ENCODE measurements at places on chromosomes 6 and 20.

GRCh38 chr20:51574248-51575033 is 31.9 kb upstream of the NFATC2 start:
- no peak overlapping the region for H3K4me3 ChIP-seq
- no peaks in the 10 kb centered on the region for H3K4me1 ChIP-seq
- DNase-seq = no peak
- H3K27me3 ChIP-seq = peaks cover 36% of the 10 kb centered on the region
- peaks cover 7% of the 10 kb centered on the region for H3K36me3 ChIP-seq

DNA sequence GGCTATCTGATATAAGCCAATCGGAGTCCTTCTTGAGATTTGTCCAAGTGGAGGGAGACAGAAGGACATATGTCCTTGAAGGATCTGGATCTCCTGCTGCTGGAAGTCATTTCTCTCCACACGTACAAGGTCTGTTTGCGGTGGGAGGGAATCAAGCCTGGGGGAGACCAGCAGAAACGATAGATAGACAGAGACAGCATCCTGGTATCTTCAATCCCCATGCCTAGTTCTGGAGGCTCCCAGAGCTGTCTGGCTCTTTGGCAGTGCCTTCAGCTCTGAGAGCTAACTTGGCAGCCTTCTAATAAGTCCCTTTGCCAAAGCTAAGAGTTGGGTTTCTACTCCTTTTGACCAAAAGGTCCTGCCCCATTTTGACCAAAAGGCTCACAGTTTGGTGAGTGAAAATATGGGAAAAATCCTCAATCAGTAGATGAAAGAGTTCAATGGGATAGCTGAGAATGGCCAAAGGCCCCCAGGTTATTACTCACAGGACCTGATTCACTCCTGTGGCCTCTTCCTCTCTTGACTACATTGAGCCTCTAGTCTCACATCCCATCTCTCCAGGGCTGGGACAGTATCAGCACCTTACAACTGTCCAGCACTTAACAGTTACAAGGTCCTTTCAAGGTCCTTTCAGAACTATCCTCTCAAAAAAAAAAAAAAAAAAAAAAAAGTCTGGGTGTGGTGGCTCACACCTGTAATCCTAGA is 20.3 kb downstream of the AARS2 start:
- H3K36me3 ChIP-seq = no peaks in the 10 kb centered on the region
- no peak overlapping the region for H3K27ac ChIP-seq
- no peak for DNase-seq
- peaks cover 58% of the 10 kb centered on the region for H3K27me3 ChIP-seq
- H3K4me1 ChIP-seq = peaks cover 10% of the 10 kb centered on the region
- H3K4me3 ChIP-seq = no peak overlapping the region

GRCh38 chr6:133553652-133554051 is 312.5 kb downstream of the EYA4 start:
- H3K27me3 ChIP-seq = peaks cover 15% of the 10 kb centered on the region
- H3K4me1 ChIP-seq = no peaks in the 10 kb centered on the region
- no peak overlapping the region for H3K4me3 ChIP-seq
- DNase-seq = no peak

GRCh38 chr6:119294984-119295383 is 54.6 kb downstream of the MAN1A1 start:
- no peak overlapping the region for H3K4me3 ChIP-seq
- no peaks in the 10 kb centered on the region for H3K36me3 ChIP-seq
- H3K27ac ChIP-seq = no peak overlapping the region
- no peak for DNase-seq

GRCh38 chr6:111199935-111200334 is 112.6 kb downstream of the SLC16A10 start:
- peak overlapping the region; percentile 88 for H3K27ac ChIP-seq
- no peaks in the 10 kb centered on the region for H3K27me3 ChIP-seq
- H3K36me3 ChIP-seq = no peaks in the 10 kb centered on the region
- peaks cover 8% of the 10 kb centered on the region for H3K4me1 ChIP-seq
- no peak for DNase-seq

DNA sequence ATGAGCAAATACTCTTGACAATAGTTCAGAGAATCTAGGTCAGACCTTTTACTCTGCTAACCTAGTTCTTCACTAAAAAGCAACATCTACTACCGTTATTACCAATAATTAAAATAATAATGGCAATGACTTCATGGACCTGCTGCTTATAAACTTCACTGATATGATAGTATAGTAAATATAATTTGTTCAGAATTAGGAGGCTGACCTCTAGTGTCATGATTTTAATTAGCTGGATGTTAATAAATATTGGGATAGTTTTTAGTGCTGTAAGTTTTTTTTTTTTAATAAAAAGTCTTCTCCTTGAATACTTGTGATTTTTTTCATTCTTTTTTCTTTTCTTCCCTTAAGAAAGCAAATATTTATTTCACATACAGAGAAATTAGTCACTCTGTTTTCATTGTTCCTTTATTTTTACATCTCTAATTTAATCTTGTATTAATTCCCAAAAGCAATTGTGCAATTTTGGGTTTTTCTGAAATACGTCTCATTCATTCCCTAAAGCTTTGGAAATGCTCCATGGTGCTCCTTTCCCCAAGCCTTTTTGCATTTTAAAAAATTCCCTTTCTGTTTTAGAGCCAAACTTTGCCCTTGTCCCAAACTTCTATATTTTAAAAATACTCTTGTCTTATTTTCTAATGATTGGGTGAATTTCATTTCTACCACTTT is 46.6 kb upstream of the UST start:
- H3K4me1 ChIP-seq = peaks cover 28% of the 10 kb centered on the region
- no peak overlapping the region for H3K27ac ChIP-seq
- H3K4me3 ChIP-seq = peak overlapping the region; percentile 89

GRCh38 chr20:23268792-23269354 is 81.7 kb upstream of the NXT1 start:
- H3K27ac ChIP-seq = no peak overlapping the region
- H3K4me1 ChIP-seq = no peaks in the 10 kb centered on the region
- H3K36me3 ChIP-seq = peaks cover 13% of the 10 kb centered on the region
- no peaks in the 10 kb centered on the region for H3K27me3 ChIP-seq
- DNase-seq = no peak
- no peak overlapping the region for H3K4me3 ChIP-seq

DNA sequence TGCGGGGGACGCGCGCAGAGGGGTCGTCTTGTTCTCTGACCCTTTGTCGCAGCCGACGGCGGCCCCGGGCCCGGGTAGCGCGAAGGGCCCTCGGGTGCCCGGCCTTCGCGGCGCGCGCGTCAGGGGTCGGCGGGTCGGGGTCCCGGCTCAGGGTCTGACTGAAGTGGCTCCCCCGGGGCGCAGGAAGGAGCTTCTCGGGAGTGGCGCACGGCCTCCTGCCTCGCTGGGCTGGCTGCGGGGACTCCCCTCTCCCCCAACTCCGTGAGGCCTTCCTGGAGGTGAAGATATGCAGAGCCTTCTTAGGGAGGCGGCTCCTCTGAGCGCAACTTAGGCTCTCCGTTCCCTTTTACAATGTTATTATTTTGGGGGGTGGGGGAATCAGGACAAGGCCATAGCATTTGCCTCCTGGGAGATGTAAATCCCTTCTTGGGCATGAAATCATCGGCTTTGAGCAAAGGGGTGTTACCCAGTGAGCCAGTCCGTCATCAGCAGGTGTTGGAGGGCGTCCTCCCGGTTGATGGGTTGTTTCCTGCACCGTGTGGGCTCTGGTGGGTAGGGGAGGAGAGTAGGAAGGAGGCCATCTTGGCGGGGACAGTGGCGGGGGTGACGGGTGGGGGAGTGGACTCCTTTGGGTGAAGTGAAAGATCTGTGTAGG is 523 bp downstream of the CDS2 start:
- H3K4me1 ChIP-seq = peaks cover 36% of the 10 kb centered on the region
- peak overlapping the region; percentile 90 for H3K4me3 ChIP-seq
- no peaks in the 10 kb centered on the region for H3K36me3 ChIP-seq
- peak; percentile 71 for DNase-seq

GRCh38 chr6:137878029-137878428 is 11.0 kb downstream of the TNFAIP3 start:
- no peak overlapping the region for H3K27ac ChIP-seq
- peaks cover 26% of the 10 kb centered on the region for H3K4me1 ChIP-seq
- H3K4me3 ChIP-seq = no peak overlapping the region
- H3K36me3 ChIP-seq = peaks cover 28% of the 10 kb centered on the region
- DNase-seq = no peak

DNA sequence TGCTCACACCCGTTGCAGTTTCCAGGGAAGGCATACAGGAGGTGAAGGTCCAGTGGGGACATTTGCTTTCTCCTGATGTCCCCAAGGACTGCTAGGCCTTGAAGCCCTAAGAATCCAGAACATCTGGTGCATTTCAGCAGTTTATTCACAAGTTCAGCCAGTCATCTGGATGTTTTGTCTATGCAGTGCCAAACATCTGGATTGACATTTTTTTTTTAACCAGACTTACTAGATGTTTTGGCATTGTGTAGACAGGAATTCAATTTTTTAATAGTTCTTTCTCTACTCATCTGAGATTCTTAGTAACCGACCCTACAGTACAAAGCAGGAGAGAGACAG is 256.2 kb downstream of the CLIC5 start:
- H3K4me1 ChIP-seq = no peaks in the 10 kb centered on the region
- H3K4me3 ChIP-seq = no peak overlapping the region
- peaks cover 8% of the 10 kb centered on the region for H3K36me3 ChIP-seq
- peaks cover 22% of the 10 kb centered on the region for H3K27me3 ChIP-seq

- H3K27me3 ChIP-seq = peaks cover 4% of the 10 kb centered on the region
- no peak for DNase-seq
- H3K4me1 ChIP-seq = no peaks in the 10 kb centered on the region
Measured at GRCh38 chr6:1499777-1500176, 109.9 kb upstream of the FOXC1 start.
